ENCODE measurements at places on chromosomes 2 and 18.

DNA sequence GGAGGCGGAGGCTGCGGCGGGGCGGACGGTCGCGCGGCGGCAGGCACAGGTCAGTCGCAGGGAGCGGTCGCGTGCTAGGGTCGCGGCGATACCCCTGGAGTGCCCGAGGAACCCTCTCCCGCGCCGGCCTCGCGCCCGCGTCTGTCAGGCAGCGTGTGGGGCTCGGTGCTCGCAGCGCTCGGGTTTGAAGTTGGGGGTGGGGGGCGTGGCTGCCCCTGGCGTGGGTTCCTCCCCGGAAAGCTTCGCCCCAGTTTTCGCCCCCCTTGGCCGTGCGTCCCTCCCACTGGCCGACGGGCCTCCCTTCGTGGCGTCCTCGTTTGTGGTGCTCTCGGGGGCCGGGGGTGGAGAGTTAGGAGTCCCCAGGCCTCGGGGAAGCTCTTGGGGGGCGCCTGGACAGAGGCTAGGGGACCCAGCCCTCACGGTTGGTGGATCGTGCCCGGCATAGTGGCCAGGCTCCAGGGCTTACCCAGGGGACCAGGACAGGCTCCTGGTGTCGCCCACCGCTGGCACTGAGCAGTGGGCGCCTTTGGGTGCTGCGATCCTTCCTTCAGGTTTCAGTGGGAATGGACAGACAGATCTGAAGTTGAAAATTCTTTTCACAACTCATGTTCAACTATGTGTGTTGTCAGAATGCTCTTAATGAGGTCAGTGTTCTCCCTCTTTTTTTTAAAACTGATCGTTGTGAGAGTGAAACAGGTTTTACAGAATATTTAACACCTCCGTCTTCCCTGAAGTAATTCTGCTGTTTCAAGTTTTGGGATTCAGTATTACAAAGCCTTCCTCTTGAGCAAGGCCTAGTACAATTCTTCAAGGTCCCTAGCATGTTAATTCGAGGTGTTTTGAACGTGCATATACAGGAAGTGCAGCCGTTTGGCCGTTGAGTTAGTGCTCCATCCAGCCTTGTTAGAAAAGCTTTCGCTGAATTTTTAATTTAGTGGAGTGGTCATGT lies 604 bp downstream of the RALBP1 start:
- DNase-seq = no peak

- no peak for DNase-seq
Observed at GRCh38 chr2:112710956-112711750, 9.7 kb upstream of the NT5DC4 start.

- peak; percentile 85 for DNase-seq
Observed at GRCh38 chr2:203583701-203584100, 48.6 kb upstream of the RAPH1 start.

GRCh38 chr2:16186661-16187481 lies 246.5 kb downstream of the MYCN start:
- DNase-seq = no peak

GRCh38 chr2:136236019-136236418 lies 118.1 kb upstream of the CXCR4 start:
- DNase-seq = peak; percentile 37

DNA sequence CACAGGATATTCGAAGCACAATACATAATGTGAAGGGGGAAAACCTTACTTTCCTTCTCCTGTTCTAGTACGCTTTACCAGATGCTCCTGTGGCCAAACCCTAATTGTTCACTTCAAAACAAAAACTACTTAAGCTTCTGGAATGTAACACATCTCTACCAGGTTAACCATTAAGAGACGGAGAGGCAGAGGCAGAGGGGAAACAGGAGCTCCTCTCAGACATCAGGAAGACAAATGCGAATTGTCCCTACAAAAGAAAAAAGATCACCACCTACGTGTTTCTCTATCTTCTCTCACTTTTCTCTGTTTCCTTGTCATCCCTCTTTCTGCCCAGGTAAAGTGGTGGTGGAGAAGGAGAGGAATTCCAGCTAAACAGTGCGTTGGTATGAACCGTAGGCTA lies 266.8 kb downstream of the NRXN1 start:
- no peak for DNase-seq

- no peak for DNase-seq
Observed at GRCh38 chr18:24548583-24548982, 88.1 kb downstream of the HRH4 start.

DNA sequence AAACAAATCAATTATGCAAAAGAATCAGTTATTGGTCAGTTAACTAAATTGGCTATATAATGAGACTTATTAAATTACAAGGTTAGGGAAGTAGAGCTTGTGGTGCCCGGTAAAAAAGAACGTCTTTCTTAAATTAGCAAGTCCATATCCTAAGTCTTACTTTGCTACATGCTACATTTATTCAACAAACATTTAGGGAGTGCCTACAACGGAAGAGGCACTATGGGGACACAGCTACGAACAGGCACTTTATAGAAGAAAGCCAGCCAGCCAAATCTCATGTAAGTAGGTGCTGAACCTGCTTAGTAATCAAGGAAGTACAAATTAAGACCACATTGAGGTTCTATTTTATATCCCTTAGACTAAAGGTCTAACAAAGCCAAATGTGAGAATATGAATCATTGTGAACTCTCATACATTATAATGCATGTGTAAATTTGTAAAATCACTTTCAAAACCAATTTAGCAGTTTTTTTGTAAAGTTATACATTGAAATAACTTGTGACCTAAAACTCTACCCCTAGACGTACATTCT lies 59.9 kb downstream of the PDK1 start:
- DNase-seq = no peak

DNA sequence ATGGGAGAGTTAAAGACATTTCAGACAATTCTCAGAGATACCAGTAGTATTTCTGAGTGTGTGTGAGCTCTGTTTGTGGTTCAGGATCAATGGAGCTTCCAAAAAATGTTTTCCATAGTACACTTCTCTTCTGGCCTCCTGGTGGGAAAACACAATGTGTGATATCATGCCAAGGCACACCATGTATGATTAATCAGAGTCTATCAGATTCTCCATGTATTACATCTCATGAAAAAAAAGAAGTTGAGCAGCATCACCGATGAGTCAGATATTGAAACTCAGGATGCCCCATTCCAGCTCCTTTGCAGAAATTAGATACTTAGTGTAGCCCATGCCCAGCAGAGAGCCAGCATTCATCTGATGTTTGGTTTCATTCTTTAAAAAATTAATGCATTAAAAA lies 620.3 kb upstream of the POU3F3 start:
- DNase-seq = no peak

GRCh38 chr2:47288864-47289263 lies 114.1 kb upstream of the MSH2 start:
- peak; percentile 36 for DNase-seq

DNA sequence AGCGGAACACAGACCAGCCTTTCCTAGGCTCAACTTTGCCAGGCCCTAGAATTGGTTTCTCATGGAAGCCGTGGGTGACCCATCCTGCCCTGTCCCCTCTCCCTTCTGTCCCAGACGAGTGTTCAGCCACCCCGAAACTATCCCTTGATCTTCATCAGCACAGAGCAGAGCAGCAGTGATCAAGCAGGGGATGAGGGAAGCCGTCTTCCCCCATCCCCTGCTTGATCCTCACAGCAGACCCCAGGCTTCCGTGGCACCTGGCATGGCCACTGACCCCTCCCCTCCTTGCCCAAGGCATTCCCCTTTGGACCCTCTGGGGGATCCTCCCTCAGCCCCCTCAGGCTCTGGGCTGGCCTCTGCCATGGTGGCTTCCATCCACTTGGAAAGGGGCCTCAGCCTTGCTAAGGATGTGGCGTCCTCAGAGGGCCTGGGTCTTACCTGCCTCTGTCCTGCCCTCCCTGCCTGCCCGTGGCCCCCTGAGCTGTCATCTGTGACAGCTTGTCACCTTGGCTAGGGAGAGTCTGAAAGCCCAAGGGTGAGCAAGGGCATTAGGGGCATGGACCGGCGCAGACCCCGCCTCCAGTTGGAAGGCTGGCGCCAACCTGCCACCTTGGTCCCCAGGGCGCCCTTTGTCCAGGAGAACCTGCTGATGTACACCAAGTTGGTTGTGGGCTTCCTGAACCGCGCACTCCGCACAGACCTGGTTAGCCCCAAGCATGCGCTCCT lies 10.4 kb upstream of the CCDC74A start:
- DNase-seq = no peak

GRCh38 chr18:50494569-50494968 lies 65.3 kb upstream of the MAPK4 start:
- no peak for DNase-seq

- no peak for DNase-seq
Observed at GRCh38 chr2:23204685-23205242, 180.2 kb upstream of the KLHL29 start.

DNA sequence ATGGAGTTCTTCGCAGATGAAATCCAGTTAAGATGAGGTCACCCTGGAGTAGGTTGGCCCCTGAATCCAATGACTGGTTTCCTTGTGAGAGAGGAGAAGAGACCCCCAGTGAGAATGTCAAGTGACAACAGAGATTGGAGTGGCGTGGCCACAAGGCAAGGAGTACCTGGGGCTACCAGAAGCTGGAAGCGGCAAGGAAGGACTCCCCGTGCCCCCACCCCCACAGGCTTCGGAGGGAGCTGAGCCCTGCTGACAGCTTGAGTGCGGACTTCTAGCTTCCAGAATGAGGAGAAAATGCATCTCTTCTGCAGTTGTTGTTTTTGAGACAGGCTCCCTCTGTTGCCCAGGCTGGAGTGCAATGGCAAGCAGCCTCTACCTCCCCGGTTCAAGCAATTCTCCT lies 78.0 kb upstream of the HPCAL1 start:
- no peak for DNase-seq

DNA sequence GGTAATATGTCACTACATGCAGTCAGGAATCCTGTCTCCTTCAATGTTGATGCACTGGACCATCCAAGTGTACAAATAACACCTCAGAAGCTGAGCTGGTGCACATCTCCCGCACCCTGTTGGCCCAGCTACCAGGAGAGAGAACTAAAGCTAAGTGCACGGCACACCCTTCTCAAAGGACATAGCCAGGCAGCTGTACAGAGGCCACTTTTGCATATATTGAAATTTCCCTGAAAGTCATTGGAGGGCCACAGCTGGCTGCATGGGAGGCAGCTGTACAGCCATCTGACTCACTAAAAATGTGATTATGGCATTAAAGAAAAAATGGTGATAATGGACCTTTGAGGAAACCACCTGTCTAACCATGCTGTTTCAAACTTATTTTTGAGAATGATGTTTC lies 441.7 kb downstream of the CBLN2 start:
- no peak for DNase-seq

GRCh38 chr18:8974279-8974678 lies 128.2 kb upstream of the NDUFV2 start:
- DNase-seq = no peak

- DNase-seq = no peak
Observed at GRCh38 chr2:53631313-53632125, 136.1 kb upstream of the CHAC2 start.

- no peak for DNase-seq
Observed at GRCh38 chr2:64635976-64636911, 17.5 kb downstream of the SERTAD2 start.

DNA sequence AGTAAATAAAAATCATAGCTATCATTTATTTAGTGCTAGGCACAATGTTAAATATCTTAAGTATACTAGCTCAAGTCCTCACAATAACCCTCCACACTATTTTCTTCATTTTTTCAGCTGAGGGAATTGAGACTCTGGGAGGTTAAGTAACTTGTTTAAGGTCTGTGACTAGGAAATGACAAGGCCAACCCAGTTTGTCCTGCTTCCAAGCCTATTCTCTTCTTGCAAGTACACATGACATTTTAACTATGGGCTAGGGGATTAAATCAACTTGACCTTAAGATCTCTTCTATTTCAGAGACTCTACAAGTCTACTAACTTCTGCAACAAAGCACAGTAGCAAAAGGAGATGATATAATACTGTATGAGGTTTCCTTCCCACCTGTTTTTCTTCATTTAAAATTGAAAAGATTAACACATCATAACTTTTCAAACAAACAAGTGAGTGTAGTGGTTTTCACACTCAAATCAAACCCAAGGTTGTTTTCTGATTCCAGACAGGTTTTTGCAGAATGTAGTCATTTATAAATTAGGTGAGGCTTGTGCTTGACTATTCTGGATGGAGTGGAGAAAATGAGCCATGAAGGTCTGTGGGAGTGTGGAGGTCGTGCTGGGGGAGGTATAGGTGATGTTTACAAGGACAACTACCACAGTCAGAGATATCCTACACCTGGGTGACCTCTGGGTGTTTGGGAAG lies 57.0 kb downstream of the CD28 start:
- no peak for DNase-seq

DNA sequence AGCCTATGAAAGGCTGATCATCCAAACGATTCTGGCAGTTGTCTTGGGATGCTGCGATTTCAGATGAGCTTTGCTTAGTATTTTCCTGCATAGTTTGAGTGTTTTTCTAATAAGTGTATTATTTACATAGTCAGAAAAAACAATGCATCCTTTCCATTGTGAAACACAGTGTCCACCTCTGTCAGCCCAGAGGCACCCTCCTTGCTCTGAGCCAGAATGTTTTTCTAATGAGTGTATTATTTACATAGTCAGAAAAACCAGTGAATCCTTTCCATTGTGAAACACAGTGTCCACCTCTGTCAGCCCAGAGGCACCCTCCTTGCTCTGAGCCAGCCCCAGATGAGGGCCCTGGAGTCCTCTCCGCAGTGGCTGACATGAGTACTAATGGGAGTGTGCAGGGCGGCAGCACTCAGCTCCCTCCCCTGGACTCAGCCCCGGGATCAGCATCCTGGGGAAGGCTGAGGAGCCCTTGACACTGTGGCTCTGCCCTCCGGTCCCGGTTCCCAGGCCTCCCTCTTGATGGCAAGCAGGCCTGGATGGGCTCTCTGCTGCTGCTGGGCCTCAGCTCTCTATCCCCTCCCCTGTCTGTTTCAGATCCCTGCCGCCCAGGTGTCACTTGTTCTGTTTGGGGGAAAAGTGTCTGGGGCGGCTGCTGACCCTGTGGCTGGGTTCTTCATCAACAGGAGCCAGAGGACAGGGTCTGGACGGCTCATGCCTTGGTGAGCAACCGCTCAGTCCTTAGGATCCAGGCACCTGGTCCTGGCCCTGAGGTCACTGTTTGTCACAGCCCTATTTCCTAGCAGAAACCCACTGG lies 5.9 kb downstream of the MFSD2B start:
- peak; percentile 64 for DNase-seq

DNA sequence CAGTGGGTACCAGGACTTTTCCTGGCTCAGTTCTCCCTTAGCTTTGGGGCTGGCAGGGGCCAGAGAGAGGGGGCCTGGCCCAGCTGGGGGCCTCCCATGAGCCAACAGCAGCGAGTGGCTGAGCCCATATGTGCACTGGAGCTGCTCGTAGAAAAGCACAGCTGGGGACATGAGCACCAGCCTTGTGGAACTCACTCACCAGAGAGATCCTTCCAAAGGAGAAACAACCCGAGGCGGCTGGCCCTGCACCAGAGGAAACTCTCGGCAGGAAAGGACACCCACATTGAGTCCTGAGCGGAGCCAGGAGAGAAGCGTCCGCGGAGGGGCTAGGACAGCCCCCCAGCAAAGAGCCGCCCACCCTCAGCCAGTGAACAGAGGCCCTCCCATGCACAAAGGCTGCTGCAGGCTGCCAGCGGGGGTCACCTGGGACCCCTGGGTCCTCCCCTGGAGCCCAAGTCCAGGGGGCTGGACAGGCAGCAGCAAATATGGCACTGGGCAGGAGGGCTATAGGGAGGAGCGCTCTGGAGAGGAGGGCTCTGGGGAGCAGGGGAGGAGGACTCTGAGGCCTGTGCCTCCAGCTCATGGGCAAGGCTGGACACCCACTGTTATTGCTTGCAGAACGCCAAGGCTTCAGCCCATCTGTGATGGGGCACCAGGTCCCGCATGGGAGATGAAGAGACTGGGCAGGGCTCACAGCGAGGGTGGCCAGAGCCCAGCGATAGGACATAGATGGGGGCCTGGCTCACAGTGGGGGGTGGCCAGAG lies 42.1 kb upstream of the SNED1 start:
- DNase-seq = no peak

- no peak for DNase-seq
Observed at GRCh38 chr18:48777744-48778116, 173.0 kb downstream of the SMAD7 start.

Measured in RCC 7860 (cell line).